ENCODE measurements at places on chromosomes 6 and 20. TPM values are rescaled to one million over a fixed set of nuclear protein-coding genes. Genes with fewer than 3 reads are reported as not detected.

Gene CAGE1
- total RNA-seq = 0.18 TPM

Gene SOBP
- 30.9 TPM for total RNA-seq

Gene DNMT3B
- total RNA-seq = 9.3 TPM

Gene PSORS1C1
- not detected for total RNA-seq

Gene SYNJ2
- 68.6 TPM for total RNA-seq

Gene OR12D3
- not detected for total RNA-seq

Gene FAM162B
- 1.4 TPM for total RNA-seq

Gene CD40
- 1.6 TPM for total RNA-seq

Gene MATN4
- total RNA-seq = not detected

Gene FGD2
- total RNA-seq = 3.1 TPM

Gene CRIP3
- 5.8 TPM for total RNA-seq

Gene MYBL2
- total RNA-seq = 2.4 TPM

Gene PRR18
- 0.54 TPM for total RNA-seq

Gene RFX6
- not detected for total RNA-seq

Gene PLN
- total RNA-seq = 0.45 TPM

Gene BPI
- 0.27 TPM for total RNA-seq

Gene RNF5
- 36.8 TPM for total RNA-seq
